Daoy (cell line): ENCODE measurements at places on chromosomes 6 and 20. TPM values are rescaled to one million over a fixed set of nuclear protein-coding genes. Genes with fewer than 3 reads are reported as not detected.
A peak's percentile ranks its signal among the peaks of the same experiment; 100 is the strongest.

DNA sequence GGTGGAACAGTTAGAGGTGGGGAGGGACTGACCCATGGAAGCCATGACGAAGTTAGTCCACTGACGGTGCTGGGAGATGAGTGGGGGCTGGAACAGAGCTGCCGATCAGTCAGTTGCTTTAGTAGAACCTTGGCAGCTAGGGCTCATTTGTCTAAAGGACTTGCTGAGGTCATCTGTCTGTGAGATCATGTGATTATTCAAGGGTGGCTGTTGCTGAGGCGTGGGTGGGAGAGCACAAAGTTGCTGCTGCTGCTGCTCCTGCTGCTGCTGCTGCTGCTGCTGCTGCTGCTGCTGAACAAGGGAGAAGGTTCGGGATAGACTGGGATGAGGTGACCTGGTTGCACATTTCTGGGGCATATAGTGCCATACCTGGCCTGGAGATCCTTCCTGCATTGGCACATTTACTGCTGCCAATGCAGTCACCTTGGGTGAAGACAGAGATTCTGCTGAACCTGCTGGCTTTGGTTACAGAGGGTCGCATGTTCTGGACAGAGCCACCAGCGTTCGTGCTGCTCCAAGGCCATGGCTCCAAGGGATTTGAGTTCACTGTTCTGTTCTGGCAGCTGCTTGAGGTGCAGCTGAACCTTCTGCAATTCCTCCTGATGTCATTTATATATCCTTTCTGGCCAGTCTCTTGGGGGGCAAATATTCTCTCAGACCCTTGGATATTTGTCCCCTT, 840.5 kb downstream of the HACE1 start:
- DNase-seq, result no peak

- no peak for DNase-seq
Measured at GRCh38 chr6:1814279-1814678, 204.6 kb downstream of the FOXC1 start.

- DNase-seq, result no peak
Measured at GRCh38 chr6:57162516-57162915, 9.6 kb upstream of the BAG2 start.

DNA sequence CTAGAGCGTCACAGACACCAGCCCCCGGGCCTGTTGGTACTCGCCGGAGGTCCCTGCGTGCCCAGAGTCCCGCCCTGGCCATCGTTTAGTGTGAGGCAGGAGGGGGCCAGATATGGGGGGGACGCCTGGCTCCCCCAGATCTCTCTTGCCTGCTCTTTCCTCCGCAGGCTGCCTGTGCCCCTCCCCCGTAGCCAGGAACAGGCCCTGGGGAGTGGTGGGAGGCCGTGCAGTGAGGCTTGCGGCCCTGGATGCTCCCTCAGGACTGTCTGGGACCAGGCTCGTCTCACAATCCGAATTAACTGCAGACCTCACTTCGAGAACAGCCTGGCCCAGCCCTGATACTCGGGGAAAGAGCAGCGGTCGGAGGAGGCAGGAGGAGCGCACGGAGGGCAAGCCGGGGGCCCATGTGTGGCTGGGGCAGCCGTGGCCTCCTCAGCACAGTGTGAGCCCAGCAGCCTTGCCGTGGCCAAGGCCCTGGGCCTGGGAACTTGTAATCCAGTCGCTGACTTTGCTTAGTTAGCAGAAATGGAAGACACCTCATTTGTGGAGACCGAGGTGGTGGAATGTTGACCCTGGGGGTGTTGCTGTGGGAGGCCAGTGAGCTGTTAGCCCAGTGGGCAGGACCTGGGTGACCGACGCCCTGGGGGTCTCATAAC, 28.7 kb downstream of the FRMD1 start:
- DNase-seq, result no peak

DNA sequence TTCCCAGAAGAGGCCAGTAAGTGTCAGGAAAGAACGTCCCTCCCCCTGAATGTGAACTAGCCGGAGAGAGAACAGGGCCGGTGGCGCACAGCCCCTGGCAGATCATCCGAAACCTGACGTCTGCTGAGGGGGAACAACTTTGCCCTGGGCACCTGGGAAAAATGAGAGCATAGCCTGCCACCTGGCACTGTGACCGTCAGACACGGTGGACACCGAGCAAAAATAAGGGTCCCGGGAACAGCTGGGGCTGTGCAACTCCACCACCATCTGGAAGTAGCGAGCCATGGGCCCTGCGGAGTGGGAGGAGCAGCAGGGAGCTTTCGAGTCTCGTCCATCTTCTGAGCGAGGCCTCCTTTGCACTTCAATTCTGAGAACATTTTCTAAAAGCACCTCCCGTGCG, 110.8 kb downstream of the EDN3 start:
- no peak for DNase-seq

DNA sequence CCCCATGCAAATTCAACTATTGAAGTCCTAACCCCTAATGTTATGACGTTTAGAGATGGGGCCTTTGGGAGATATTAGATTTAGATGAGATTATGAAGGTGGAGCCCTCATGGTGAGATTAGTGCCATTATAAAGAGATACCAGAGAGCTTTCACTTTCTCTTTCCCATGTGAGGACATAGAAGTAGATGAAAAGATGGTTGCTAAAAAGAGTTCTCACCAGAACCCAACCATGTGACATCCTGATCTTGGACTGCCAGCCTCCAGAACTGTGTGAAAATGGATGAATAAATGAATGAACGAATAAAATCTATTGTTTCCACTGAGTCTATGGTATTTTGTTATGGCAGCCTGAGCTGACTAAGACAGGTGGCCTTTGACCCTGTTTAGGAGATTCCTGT, 50.6 kb upstream of the FBXO30 start:
- no peak for DNase-seq

- DNase-seq, result no peak
Measured at GRCh38 chr6:31228476-31228875, 43.4 kb downstream of the HLA-C start.

- no peak for DNase-seq
Measured at GRCh38 chr6:128017288-128017687, 116.4 kb upstream of the THEMIS start.

DNA sequence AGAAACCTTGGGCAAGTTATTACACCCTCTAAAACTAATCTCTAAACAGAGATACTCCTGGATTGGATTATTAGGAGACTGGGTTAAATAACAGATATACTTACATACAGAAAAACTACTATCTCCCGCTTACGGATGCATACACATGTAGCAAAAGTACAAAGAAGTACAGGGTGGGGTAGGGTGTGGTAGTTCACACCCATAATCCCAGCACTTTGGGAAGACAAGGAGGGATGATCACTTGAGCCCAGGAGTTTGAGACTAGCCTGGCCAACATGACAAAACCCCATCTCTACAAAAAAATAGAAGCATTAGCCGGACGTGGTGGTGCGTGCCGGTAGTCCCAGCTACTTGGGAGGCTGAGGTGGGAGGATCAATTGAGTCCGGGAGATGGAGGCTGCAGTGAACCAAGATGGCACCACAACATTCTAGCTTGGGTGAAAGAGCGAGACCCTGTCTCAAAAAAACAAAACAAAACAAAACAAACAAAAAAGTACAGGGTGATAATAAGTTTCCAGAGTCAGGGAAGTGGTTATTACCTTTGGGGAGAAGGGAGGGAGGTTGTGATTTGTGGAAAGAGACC, 8.1 kb downstream of the PIM1 start:
- DNase-seq, result no peak

- DNase-seq, result peak; percentile 84
Measured at GRCh38 chr6:136403110-136403980, 113.7 kb upstream of the BCLAF1 start.

GRCh38 chr20:36775826-36776225, 2.3 kb upstream of the DSN1 start:
- DNase-seq, result no peak

GRCh38 chr6:168468045-168468444, 27.1 kb downstream of the SMOC2 start:
- DNase-seq, result peak; percentile 6

DNA sequence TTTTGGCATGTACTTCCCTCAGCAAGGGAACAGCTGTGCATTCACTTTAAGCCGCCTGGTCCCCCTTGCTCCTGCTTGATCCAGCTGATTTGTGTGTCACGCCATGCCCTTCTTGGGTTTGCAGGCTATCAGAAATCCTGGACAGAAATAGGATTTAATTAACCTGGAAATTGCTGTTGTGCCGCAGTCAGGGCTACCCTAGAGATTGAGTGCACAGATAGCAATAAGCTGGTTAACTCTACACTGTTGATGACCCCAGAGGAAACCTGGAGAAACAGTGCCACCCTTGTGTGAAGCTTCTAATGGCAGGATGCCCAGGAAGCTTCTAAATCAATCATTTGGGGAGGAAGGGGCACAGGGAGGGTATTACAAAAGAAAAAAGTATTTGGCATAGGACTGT, 199.0 kb downstream of the JARID2 start:
- peak; percentile 39 for DNase-seq

DNA sequence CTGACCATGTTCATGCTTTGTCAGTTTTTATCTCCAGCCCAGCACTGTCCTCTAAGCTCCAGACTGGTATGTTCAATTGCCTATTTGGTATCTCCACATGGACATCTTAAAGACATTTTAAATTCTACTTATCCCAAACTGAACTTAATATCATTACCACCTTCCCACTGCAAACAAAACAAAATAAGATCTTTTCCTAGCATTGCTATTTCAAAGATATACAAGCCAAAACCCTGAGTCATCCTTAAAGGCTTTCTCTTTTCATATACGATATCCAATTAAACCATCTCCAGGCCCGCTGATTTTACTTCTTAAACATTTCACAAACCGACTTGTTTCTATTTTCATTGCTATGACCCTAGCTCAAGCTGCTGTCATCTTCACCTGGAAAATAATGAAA, 35.1 kb upstream of the HS3ST5 start:
- no peak for DNase-seq

GRCh38 chr6:12886961-12887775, 170.6 kb downstream of the PHACTR1 start:
- peak; percentile 83 for DNase-seq

GRCh38 chr6:46080111-46080510, 49.7 kb upstream of the ENPP4 start:
- DNase-seq, result no peak

The ASF1A gene
- 41.5 and 42.5 TPM in 2 replicates for total RNA-seq

The GABRR1 gene
- not detected in 2 replicates for total RNA-seq

The TAGAP gene
- total RNA-seq, result not detected in 2 replicates

The DCDC2 gene
- 0.24 and 0.51 TPM in 2 replicates for total RNA-seq

The KCNG1 gene
- 71.9 and 91.3 TPM in 2 replicates for total RNA-seq

The C6orf141 gene
- 7.3 and 13.2 TPM in 2 replicates for total RNA-seq

The PBOV1 gene
- total RNA-seq, result not detected in 2 replicates
